ENCODE measurements at places on chromosomes 6 and 20.

- DNase-seq = peak; percentile 78
These were observed 485.9 kb upstream of the JAG1 start for GRCh38 chr20:11159728-11160127.

GRCh38 chr6:157790548-157791160 lies 32.4 kb upstream of the SNX9 start:
- no peak for DNase-seq

DNA sequence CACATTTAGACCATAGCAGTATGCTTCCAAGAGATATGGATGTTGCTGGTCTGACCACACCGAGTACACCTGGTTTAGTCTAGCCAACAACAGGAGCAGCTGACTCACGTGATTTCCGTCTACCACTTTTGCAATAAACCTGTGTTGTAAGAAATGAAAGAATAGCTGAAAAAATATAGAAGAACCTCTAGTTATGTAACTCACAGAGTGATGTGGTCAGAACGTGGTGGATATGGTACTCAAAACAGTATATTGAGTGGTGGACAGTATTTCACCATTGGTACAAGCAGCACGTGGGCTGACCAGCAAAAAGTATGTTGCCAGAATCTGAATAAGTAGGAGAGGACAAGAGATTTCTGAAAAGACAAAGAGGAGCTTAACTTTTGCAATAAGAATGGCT lies 226.9 kb downstream of the TBC1D7 start:
- DNase-seq = no peak

GRCh38 chr6:168371185-168371584 lies 51.6 kb upstream of the DACT2 start:
- no peak for DNase-seq

GRCh38 chr20:62815066-62815991 lies 1.5 kb upstream of the COL9A3 start:
- no peak for DNase-seq

- DNase-seq = no peak
These were observed 46.9 kb downstream of the TMEM200A start for GRCh38 chr6:130412556-130413290.

GRCh38 chr6:169895000-169895759 lies 143.8 kb downstream of the ERMARD start:
- DNase-seq = no peak

DNA sequence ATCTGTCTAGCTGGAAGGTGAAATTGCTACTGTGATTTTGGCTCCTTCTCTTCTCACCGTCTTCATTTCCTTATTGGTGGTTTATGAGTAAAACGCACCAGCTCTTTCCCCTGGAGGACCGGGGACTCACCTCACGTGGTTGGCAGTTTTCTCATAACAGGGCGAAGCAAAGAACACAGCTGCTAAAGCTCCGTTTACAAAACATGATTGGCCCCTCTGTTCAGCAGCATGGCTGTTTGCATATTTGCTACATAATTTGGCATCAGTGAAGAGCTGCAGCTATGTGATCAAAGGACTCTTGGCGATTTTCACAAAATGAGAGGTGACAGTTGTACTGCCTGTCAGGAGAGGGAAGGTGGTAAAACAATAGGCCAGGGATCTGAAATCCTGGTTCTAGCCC lies 20.5 kb upstream of the TMEM181 start:
- DNase-seq = no peak

- DNase-seq = no peak
These were observed 39.6 kb downstream of the SHLD1 start for GRCh38 chr20:5789827-5790226.

GRCh38 chr20:57065646-57066045 lies 200.8 kb downstream of the BMP7 start:
- no peak for DNase-seq

All from AG04449 (cell line).